ENCODE measurements at places on chromosomes 7 and 10.

DNA sequence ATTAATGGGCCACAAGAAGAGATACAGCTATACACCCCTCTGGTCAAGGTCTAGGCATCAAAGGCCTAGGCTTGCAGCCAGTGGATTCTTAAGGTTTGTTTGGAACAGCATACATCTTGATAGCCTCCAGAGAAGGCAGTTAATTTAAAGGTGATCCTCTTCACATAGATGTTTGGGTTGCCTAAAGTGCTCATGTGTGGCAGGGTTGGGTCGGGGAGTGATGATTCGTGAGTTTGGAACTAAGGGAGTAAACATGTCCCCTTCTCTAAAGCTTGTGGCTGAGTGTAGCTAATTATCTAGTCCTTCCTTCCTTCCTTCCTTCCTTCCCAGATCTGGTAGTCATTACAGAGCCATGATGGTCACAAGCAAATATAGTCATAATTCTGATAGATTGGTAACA is 12.4 kb downstream of the PCLO start:
- DNase-seq: no peak

DNA sequence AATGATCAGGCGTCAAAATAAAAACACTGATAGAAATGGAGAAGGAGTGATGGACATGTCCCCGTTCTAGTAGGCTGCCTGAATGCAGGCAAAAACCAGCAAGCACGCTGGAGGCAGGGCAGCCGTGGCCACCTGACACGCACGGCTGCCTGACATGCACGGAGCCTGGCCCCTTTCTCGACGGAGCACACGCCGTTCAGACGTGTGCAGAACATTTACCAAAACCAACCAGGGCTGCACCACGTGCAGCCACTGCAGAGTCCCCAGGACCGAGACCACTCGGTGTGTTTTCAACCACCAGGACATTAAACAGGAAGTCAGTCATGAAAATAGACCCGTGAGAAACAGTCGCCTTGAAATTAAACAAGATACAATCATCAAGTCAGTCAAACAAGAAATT is 61.9 kb upstream of the NKX6-2 start:
- no peak for DNase-seq

DNA sequence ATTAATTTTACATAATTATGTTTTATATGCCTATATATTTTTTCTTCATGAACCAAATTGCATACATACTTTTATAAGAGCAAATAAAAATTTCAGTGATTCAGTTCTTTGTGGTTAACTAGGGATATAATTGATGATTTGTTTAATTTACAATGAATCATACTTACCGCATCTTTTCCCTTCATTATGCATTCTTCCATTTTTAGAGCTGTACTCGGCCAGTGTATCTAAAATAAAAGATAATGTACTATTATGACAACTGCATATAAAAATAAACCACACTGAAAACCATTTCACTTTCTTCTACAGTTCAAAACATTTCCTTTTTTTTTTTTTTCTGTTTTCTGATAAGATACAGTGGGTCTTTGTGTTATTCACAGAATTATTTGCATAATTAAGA is 179.9 kb downstream of the SEMA3E start:
- no peak for DNase-seq

GRCh38 chr7:112995059-112995824 is 91.4 kb downstream of the GPR85 start:
- DNase-seq: no peak

- no peak for DNase-seq
Observed at GRCh38 chr7:96781919-96782318, 72.3 kb upstream of the SEM1 start.

DNA sequence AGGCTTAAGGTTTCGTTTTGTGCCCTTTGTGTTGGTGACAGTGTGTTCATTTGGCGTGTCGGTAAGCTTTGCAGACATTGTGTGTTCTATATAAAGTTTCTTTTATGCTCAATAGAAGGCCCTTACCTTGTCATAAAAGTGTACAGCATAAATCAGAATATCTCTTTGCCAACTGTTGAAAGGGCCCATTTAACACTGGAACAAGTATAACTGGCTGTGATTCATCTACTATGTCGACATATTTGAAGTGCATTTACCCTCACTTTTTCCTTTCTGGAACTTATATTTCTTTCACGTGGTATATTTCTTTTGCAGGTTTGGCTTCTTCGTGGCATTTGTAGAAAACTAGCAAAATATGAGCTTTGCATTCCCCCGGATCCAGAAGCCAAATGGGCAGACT is 32.7 kb downstream of the EEPD1 start:
- DNase-seq: no peak

- no peak for DNase-seq
Observed at GRCh38 chr10:78947226-78947625, 121.5 kb upstream of the ZMIZ1 start.

DNA sequence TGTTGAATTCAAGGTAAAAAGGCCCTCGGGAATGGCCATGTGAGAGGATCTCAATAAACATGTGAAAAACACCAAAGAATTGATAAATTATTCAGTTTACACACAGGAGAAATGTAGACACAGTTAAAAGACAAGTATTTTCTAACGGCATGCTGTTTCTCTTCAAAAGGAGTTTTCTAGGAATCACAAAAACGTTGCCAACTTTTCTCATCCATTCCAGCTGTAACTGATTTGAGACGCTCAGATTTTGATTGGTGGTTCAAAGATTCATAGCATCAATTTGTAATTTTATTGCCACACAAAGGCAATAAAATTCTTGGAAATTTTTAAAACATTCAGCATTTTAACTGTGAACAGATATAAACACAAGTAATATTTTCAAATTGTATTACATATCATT is 384.9 kb upstream of the PFKP start:
- DNase-seq: no peak

DNA sequence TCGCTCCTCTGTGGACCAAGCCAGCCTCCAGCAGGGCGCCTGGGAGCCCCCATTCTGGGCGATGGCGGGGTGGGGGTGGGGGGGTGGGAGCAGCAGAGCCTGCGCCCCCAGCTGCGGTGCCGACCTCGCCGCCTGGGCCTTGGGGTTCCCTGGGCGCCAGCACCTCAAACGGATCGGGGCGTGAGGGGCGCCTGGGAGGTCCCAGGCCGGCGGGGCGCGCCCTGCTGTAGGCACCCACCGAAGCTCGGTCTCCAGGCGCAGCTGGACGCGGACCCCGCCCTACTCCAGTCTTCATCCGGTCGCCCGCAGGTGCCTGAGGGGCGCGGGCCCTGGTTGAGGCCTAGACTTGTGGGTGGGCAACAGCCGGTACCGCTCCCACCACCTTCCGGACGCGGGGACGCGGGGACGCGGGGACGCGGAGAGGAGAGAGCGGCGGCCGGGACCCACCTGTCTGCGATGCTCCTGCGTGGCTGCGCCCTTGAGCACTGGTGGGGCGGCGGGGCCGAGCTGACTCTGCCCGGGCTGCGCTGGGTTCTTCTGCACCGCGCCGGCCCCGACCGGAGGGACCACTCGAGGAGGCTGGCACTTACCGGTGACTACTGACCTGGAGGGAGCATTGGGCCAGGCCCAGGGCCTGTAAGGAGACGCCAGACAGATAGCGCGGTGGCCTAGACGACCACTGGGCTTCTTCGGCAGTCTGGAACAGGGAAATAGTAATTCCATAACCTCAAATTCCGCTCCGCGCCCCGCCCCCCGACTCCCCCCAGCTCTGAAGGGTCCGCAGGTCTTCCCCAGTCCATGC is 5.5 kb upstream of the KCP start:
- no peak for DNase-seq

DNA sequence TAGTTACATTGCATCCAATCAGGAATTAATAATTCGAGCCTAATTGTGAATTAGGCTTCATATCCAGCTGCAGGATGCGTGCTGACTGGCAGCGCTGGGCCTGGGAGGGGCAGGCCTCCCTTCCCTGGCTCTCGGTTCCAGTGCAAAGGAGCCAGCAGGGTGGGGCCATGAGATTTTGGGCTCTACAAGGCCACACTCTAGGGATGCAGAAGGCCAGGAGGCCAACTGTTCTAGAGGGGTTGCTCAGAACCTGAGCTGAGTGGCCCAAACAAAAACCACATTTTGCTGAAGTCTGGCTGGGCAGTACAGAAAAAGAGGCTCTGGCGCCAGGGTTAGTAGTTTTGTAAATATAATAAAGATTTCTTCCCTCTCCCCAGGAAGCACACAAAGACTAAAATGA is 72.3 kb downstream of the CLEC2L start:
- DNase-seq: no peak

DNA sequence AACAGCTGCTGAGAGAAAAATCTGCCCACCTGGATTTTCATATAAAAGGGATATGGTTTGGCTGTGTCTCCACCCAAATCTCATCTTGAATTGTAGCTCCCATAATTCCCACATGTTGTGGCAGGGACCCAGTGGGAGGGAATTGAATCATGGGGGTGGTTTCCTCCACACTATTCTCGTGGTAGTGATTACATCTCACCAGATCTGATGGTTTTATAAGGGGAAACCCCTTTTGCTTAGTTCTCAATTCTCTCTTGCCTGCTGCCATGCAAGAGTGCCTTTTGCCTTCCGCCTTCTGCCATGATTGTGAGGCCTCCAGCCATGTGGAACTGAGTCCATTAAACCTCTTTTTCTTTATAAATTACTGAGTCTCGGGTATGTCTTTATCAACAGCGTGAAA is 20.8 kb upstream of the MKI67 start:
- no peak for DNase-seq

GRCh38 chr10:133058331-133059092 is 29.2 kb upstream of the ADGRA1 start:
- DNase-seq: no peak

DNA sequence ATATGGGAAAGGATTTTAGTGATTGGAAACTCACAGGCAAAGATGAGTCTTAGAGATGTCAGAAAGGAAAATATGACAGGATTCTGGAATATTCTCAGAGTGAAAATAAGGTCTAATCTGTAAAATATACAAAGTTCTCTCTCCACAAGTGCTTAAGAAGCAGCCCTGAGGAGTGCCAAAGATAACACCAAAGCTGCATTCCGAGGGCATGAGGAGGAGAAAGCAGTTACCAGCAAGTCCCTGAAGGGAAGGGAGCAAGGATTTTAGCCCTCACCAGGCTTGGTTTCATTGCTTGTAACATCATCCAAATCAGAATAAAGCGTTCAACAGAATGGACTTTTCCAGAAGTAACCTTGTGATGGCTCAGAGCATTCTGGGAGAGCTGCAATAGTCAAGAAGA is 31.4 kb upstream of the DLX6 start:
- no peak for DNase-seq

GRCh38 chr7:152435384-152436110 is at the start of gene KMT2C:
Gene KMT2C, minus strand, starts transcription at chr7:152436003. Its CDS starts 217 bp downstream, at chr7:152435786.
- DNase-seq: no peak

DNA sequence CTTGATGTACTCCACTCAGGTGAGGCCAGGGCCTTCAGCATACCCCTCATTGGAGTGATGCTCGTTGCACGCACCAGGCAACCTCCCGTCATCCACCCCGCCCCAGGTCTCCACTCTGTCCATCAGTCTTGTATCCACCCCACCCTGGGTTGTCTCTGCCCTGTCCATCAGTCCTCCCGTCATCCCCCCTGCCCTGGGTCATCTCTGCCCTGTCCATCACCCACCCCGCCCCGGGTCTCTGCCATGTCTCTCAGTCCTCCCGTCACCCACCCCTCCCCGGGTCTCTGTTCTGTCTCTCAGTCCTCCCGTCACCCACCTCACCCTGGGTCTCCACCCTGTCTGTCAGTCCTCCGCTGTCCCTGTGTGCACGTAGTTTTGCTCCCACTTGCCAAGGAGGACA is 59.9 kb downstream of the WDR37 start:
- no peak for DNase-seq

GRCh38 chr7:98213296-98213887 is 2.2 kb downstream of the BHLHA15 start:
- no peak for DNase-seq

DNA sequence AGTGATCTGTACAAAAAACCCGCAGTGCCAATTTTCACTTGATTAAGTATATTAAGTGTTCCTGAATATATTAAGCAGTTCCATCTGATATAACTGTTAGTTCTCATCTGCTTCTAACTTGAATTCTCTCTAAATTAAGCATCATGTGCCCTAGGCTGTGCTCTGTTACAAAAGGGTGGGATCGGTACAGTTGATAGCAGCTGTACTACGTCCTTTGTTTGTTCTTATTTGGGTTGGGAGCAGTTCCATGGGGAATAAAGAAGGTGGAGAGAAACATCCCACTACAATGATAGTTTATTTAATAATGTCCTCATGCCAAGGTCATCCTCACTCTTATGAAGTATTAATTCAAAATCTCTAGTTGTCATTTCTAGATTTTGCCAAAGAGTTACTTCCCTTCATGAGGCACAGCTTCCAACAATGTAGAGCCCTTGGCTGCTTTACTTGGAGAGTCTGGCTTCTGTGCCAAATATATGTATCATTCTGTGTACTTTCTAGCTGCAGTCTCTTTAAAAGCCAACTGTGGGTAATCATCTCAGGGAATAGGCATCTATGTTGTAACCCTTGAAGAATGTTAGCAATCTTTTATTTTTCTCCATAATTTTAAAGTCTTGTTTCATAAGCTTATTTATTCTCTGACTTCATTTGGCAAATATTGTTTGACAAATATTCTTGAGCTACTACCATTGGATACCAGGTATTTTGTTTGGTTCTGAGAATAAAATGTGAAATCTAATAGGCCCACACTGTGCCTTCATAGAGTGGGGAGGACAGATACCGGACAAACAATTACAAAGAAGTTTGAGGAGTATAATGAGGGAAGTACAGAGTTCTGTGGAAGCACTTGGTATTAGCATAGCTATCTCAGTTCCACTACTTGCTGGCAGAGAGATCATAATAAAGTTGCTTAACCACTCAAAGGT is 22.4 kb upstream of the AHR start:
- DNase-seq: peak; percentile 12

GRCh38 chr7:99112097-99112496 is 31.8 kb downstream of the SMURF1 start:
- DNase-seq: no peak

GRCh38 chr7:50479743-50480517 is 29.8 kb upstream of the FIGNL1 start:
- DNase-seq: no peak

- no peak for DNase-seq
Observed at GRCh38 chr7:75967055-75967454, 27.3 kb downstream of the TMEM120A start.

- peak; percentile 82 for DNase-seq
Observed at GRCh38 chr10:60372436-60372835, 17.2 kb downstream of the ANK3 start.

- DNase-seq: peak; percentile 49
Observed at GRCh38 chr10:90777621-90778020, 80.2 kb downstream of the HTR7 start.

GRCh38 chr7:2211259-2211880 is 21.4 kb downstream of the MAD1L1 start:
- DNase-seq: no peak

GRCh38 chr7:64313740-64314491 is at the start of gene ZNF736:
Gene ZNF736, plus strand, starts transcription at chr7:64313961. Its CDS starts 190 bp downstream, at chr7:64314151.
- DNase-seq: peak; percentile 95

DNA sequence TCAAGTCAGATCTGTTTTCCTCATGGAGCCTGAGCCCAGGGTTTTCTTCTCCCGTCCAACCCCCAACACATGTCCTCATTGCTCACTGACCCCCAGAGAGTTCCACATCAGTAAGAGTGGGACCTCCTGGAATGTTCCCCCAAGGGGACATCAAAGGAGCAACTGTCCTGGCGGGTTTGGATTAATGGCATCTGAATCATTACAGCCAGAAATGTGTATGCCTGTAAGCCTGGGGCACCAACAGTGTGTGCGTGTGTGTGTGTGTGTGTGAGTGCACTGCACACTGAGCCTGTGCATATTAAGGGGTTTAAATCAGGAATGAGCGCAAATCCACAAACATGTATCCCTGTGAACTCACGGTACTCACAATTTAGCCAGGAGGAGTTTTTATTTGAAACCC is 222.3 kb downstream of the PLXNA4 start:
- DNase-seq: no peak

- DNase-seq: no peak
Observed at GRCh38 chr10:89388806-89389205, 3.6 kb upstream of the IFIT1 start.

All from pons (tissue), 1 donor.